Neuronal stem cell (in vitro differentiated cells): ENCODE measurements at places on chromosomes 4 and X.

- no peak for DNase-seq
These were observed 289.5 kb upstream of the BOD1L1 start for GRCh38 chr4:13917015-13917414.

DNA sequence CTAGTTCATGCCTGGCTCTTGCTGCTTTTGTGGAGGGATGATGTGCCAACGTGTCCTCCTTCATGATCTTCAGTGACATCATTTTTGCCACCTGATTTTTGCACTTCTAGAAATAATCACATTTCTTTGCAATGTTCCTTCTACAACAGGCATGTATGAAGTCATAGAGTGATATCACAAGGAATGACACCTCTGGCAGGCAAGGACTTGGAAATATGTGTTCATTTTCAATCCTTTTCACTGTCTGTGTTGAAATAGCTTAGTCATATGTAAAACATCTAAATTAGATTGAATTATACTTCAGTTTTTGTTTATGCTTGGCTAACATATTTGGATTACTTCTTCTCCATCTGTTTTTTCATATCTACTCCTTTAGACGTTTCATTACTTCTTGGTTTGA lies 221.2 kb upstream of the STK26 start:
- DNase-seq: no peak

DNA sequence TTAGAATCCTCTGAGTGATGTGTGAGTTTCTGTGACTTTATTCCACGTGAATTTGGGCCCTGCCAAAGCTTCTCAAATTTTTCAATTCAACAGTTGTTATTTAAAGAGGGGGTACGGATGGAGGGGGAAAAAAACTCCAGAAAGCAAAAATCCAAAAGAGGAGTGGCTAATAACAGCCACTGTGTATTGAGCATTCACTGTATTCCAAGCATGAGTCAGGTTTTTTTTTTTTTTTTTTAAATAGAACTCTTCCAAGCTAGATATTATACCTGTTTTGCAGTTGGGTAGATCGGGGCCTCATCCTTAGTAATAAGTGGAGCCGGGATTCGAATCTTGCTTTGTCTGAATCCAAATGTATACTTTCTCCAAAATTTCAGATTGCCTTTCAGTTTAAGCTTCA lies 6.4 kb upstream of the RHOH start:
- no peak for DNase-seq

DNA sequence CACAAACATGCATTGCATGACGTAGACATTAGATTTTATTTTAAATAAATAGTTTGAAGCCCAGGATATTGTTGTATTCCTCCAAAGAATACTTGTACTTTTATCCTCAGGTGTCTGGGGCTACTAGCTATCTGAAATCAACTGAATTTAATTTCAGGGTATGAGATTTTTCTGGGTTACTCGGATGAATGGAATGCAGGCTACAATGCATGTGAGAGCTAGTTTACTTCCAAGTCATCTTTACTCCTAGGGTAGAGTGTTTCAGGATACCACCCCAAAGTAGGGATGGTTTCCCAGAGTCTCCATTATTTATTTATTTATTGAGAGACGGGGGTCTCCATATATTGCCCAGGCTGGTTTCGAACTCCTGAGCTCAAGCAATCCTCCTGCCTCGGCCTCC lies 66.4 kb downstream of the HPRT1 start:
- no peak for DNase-seq
